ENCODE measurements at places on chromosomes 6 and 20. TPM values are rescaled to one million over a fixed set of nuclear protein-coding genes. Genes with fewer than 3 reads are reported as not detected.

The COL20A1 gene
- total RNA-seq: 0.47 TPM

The MACROD2 gene
- total RNA-seq: 6.4 TPM

- H3K27ac ChIP-seq: no peak overlapping the region
- DNase-seq: no peak
- no peaks in the 10 kb centered on the region for H3K4me1 ChIP-seq
- H3K36me3 ChIP-seq: no peaks in the 10 kb centered on the region
- no peaks in the 10 kb centered on the region for H3K27me3 ChIP-seq
These were observed 246.9 kb downstream of the UBE3D start for GRCh38 chr6:82818727-82819126.

- H3K36me3 ChIP-seq: no peaks in the 10 kb centered on the region
- no peaks in the 10 kb centered on the region for H3K27me3 ChIP-seq
- H3K4me3 ChIP-seq: no peak overlapping the region
- H3K4me1 ChIP-seq: peaks cover 56% of the 10 kb centered on the region
- DNase-seq: no peak
These were observed 35.4 kb upstream of the PIM1 start for GRCh38 chr6:37134396-37135191.

DNA sequence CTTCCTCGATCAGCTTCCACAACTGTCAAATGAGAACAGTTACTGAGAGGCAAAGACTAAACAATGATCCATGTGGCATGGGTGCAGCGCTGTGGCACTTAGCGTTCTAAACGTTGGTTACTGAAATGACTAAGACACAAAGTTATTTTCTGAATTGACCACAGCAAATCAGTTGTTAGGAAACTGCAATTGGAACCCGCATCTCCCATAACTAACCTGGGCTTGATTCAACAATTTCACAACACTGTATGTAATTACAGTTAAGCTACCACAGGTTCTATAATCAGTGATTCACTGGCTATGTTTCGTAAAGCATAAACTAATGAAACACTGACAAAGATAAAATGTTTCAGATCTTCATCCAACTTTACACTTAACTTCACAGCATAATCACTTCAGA is 12.5 kb downstream of the WDR27 start:
- H3K4me1 ChIP-seq: no peaks in the 10 kb centered on the region
- H3K4me3 ChIP-seq: no peak overlapping the region
- H3K27me3 ChIP-seq: no peaks in the 10 kb centered on the region
- DNase-seq: no peak
- peaks cover 64% of the 10 kb centered on the region for H3K36me3 ChIP-seq

- no peak for DNase-seq
- no peaks in the 10 kb centered on the region for H3K27me3 ChIP-seq
- no peak overlapping the region for H3K4me3 ChIP-seq
These were observed 14.2 kb upstream of the FAM162B start for GRCh38 chr6:116779573-116780164.

GRCh38 chr6:101348816-101349215 is 44.7 kb upstream of the GRIK2 start:
- no peaks in the 10 kb centered on the region for H3K36me3 ChIP-seq
- H3K27ac ChIP-seq: no peak overlapping the region
- H3K4me1 ChIP-seq: peaks cover 4% of the 10 kb centered on the region
- DNase-seq: no peak
- H3K4me3 ChIP-seq: no peak overlapping the region
- H3K27me3 ChIP-seq: peaks cover 3% of the 10 kb centered on the region

DNA sequence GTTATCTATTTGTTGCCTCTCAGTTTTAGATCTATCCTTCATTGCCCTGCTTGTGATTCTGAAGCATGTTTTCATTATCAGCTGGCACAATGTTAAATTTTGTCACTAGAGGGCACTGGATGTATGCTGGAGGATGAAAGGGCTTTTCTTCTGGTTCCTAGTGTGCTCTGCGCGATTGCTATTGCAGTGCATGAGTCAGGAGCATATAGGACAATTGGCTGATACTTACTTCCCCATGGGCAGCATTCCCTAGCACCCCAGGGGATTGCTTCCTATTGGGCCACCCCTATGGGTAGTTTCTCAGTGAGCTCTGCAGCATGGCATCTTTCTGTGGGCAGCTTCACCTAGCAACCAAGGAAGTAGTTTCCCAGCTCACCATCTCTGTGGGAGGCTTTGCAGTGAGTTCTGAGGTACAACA is 280.3 kb upstream of the SYNCRIP start:
- no peaks in the 10 kb centered on the region for H3K36me3 ChIP-seq
- H3K27me3 ChIP-seq: no peaks in the 10 kb centered on the region
- peak; percentile 14 for DNase-seq
- H3K4me1 ChIP-seq: no peaks in the 10 kb centered on the region
- no peak overlapping the region for H3K4me3 ChIP-seq

DNA sequence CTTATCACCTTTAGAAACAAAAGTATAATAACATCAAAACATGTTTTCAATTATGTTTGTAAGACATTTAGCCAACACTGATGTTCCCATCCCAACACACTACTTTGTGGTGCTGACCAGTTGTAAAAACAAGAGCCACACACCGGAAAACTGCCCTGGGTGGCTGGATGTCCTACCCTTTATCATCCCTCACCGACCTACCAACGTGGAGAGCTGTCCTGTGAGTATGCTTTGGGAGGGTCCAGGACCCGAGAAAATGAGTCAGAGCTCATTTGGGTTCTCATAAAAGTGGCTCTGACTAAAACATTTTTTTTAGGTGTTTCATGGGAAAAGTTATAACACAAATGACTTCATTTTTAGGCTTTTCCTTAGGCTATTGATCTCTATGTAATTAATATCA is 29.3 kb upstream of the CTAGE9 start:
- H3K4me1 ChIP-seq: no peaks in the 10 kb centered on the region
- H3K27me3 ChIP-seq: no peaks in the 10 kb centered on the region
- H3K27ac ChIP-seq: no peak overlapping the region
- H3K4me3 ChIP-seq: no peak overlapping the region

- H3K4me1 ChIP-seq: peaks cover 1% of the 10 kb centered on the region
- H3K27me3 ChIP-seq: no peaks in the 10 kb centered on the region
- no peak for DNase-seq
- no peaks in the 10 kb centered on the region for H3K36me3 ChIP-seq
- no peak overlapping the region for H3K4me3 ChIP-seq
- no peak overlapping the region for H3K27ac ChIP-seq
These were observed 30.7 kb upstream of the NT5E start for GRCh38 chr6:85419046-85419759.

- no peaks in the 10 kb centered on the region for H3K27me3 ChIP-seq
- no peak overlapping the region for H3K27ac ChIP-seq
- no peak overlapping the region for H3K4me3 ChIP-seq
- no peak for DNase-seq
- H3K4me1 ChIP-seq: peaks cover 2% of the 10 kb centered on the region
These were observed 48.3 kb downstream of the TRERF1 start for GRCh38 chr6:42403421-42403820.

DNA sequence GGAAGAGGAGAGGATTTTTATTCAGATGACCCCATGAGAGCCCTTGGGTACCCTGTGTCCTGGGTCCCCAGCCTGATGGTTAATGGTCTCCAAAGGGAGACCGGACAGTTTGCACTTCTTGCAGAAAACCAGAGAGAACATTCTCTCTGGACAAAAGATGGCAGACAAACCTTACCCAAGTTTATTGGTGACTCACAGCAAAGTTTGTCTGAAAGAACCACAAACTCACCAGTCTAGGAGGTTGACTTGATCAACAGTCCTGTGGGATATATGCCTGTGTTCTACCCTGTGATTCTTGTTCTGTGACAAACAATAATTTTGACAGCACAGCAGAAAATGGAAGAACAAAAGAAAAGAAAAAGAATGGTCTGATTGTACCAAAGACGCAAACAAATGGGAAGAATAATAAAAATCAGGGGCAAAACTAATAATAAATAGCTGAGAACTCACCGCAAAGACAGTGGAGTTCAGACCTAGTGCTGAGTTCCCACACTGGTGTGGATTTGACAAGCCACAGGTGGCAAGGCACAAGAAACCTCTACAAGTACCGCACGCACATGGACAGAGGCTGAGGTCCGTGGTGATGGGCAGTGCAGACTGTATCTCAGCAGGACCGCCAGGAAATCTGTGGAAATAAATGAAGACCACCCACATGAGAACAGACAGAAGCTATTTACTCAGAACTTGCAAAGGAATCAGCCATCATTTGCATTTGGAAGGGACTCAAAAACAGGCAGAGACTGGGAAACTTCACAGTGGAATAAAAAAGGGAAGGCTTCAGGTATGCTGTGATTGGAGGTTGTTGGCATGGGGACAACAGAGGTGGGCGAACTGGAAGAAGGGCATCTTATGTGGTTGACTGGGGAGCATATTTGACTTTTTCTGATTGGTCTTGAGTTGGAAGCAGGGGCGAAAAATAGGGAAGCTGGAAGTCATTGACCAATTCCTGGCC is 246.3 kb upstream of the RNF24 start:
- no peaks in the 10 kb centered on the region for H3K36me3 ChIP-seq
- H3K4me1 ChIP-seq: peaks cover 3% of the 10 kb centered on the region
- no peak overlapping the region for H3K4me3 ChIP-seq
- H3K27ac ChIP-seq: no peak overlapping the region
- no peak for DNase-seq
- peaks cover 9% of the 10 kb centered on the region for H3K27me3 ChIP-seq

- H3K4me3 ChIP-seq: no peak overlapping the region
- H3K36me3 ChIP-seq: no peaks in the 10 kb centered on the region
- no peaks in the 10 kb centered on the region for H3K4me1 ChIP-seq
- H3K27me3 ChIP-seq: peaks cover 5% of the 10 kb centered on the region
These were observed 9.3 kb upstream of the MAK start for GRCh38 chr6:10847684-10848083.

- H3K27ac ChIP-seq: no peak overlapping the region
- H3K4me1 ChIP-seq: peaks cover 27% of the 10 kb centered on the region
- H3K27me3 ChIP-seq: no peaks in the 10 kb centered on the region
- no peaks in the 10 kb centered on the region for H3K36me3 ChIP-seq
- no peak for DNase-seq
- H3K4me3 ChIP-seq: no peak overlapping the region
These were observed 167.5 kb downstream of the CD83 start for GRCh38 chr6:14284969-14285590.

DNA sequence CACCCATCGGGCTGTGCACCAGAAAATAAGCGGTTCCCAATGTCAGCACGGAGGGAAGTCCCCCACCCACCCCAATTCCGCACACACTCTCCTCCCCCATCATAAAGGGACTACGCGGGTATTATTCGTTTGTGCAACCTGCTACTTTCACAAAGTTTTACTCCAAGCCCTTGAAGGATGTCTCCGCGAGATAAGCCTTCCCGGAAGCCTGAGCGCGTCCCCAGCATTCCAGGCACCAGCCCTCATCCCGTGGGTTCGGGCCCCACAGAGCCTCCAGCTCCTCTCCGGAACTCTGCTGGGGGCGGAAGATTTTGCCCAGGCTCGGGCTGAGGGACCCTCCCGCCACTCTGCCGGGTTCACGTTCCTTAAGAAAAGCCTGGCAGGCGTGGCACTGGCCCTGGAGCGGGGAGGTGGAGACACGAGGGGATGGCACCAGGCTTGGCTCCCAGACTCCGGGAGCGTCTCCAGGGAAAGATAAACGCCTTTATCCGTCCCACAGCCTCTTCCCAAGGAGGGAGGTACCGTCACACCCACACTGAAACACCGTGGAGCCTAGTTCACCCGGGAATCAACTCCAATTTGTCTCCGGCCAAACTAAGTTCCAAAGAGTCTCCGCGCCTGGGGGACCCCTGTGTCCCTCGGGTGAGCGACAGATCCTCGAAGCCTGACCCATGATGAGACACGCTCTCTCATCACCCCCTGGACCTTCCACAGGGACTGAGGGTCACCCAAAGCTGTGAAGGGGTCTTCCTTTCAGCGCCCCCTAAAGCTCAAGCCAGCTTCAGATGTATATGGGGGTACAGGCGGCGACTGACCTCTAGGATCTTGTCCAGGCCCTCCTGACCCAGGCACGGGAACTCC is 934 bp downstream of the KCNK5 start:
- no peaks in the 10 kb centered on the region for H3K36me3 ChIP-seq
- peak overlapping the region; percentile 49 for H3K27ac ChIP-seq
- peaks cover 64% of the 10 kb centered on the region for H3K27me3 ChIP-seq
- H3K4me1 ChIP-seq: peaks cover 16% of the 10 kb centered on the region
- no peak for DNase-seq

DNA sequence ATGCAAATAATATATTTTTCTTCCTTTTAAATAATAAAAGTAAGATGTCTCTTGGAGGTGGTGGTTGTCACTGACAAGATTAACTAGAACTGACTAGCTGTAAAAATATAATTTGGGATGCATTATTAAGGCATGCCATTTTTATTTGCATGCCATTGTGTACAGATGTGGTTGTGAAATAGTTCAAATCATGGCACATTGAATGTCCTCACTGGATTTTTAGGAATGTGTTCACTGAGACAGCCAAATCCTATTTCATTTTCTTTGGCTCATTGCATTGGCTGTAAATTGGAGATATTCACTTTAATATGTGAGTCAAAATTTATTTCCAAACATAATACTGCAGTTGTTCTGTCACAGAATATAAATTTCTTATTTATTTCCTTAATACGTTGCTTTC is 62.3 kb downstream of the ESR1 start:
- no peaks in the 10 kb centered on the region for H3K27me3 ChIP-seq
- no peak overlapping the region for H3K27ac ChIP-seq
- no peaks in the 10 kb centered on the region for H3K36me3 ChIP-seq
- DNase-seq: no peak
- no peak overlapping the region for H3K4me3 ChIP-seq

GRCh38 chr6:35745509-35745908 is 8.7 kb downstream of the ARMC12 start:
- no peak overlapping the region for H3K4me3 ChIP-seq
- H3K4me1 ChIP-seq: peaks cover 6% of the 10 kb centered on the region
- H3K36me3 ChIP-seq: no peaks in the 10 kb centered on the region
- no peaks in the 10 kb centered on the region for H3K27me3 ChIP-seq

DNA sequence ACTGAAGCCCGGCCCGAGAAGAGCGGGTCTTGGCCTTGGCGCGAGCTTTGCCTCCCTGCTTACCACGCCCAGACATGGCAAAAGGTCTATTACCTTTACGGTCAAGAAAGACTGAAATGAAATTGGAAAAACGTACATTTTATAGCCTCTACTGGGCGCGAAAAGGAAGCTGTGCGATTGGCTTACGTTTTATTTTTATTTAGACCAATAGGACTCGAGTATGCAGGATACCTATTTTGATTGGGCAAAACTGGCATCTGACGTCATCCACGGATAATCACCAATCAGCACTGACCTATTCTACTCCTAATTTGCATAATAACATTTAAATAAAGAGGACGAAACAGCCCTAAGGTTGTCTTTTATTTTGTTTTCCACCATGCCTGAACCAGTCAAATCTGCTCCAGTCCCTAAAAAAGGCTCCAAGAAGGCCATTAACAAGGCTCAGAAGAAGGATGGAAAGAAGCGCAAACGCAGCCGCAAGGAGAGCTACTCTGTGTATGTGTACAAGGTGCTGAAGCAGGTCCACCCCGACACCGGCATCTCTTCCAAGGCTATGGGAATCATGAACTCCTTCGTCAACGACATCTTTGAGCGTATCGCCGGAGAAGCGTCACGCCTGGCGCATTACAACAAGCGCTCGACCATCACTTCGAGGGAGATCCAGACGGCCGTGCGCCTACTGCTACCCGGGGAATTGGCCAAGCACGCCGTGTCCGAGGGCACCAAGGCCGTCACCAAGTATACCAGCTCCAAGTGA is 97.4 kb downstream of the OR2B2 start:
- H3K4me1 ChIP-seq: peaks cover 37% of the 10 kb centered on the region
- no peaks in the 10 kb centered on the region for H3K27me3 ChIP-seq
- H3K4me3 ChIP-seq: peak overlapping the region; percentile 81

Measured in progenitor cell of endocrine pancreas (in vitro differentiated cells).